ENCODE measurements at places on chromosomes 12 and 14. TPM values are rescaled to one million over a fixed set of nuclear protein-coding genes. Genes with fewer than 3 reads are reported as not detected.

DNA sequence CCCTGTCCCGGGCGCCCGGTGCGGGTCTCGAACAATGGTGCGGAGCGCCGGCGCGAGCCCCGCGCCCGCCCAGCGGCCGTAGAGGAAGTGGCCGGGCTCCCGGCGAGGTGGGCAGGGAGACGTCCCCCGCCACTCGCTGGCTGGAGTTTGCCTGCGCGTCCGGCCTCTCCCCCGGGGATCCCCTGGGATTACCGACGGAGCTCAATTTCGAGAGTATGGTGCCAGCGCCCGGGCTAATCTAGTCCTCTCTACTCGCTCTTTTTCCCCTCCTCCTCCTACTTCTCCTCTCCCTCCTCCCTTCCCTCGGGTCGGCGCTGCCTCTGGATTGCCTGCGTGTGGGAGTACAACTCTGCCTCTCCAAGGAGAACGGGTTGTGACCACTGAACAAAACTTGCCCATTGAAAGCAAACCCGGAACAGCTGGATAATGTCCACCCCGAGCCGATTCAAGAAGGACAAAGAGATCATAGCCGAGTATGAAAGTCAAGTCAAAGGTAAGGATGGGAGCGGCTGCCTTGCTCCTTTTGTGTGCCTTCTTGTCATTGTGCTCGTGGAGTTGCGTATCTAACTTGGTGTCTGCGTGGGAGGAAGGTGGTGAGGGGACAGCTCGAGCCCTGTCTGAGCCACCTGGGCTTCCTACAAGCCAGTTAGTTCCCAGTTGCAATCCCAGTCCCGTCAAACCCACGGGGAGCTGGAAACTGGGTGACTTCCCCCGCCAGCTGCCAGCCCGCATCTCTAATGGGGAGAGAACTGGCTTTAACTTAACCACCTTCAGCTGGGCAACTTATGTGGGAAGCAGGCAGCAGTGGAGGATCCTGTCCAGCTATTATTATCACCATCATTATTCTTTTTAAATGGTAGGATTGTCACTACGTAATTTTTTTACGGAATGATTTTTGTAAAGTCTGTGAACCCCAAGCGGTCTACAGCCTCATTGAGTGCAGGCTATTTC is at the start of gene SRGAP1:
SRGAP1 (plus strand) TSS at position 310 of the 951 bp plus-strand sequence; CDS start at position 427, 117 bp downstream.
- no peak for DNase-seq

DNA sequence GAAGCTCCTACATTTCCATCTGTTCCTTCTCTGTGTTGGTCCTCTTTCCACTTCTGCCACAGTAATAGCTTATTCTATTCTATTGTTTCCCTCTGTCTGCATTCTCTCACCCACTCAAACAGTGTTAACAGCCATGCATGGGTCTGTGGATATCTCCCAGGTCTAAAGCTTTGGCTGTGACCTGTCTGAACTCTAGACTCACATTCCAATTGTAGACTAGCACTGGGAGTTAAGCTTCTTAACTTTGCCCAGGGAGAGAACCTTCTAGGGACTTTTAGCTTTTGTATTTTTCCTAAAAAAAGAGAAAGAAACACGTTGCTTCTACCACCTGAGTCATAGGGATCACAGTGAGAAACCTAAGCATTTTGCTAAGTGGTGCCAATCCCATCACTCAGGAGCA is 36.7 kb downstream of the PTPRR start:
- DNase-seq: no peak

GRCh38 chr12:123042833-123043232 is 62.4 kb downstream of the ARL6IP4 start:
- DNase-seq: no peak

DLGAP5 gene
- total RNA-seq: 12.5 TPM

DNA sequence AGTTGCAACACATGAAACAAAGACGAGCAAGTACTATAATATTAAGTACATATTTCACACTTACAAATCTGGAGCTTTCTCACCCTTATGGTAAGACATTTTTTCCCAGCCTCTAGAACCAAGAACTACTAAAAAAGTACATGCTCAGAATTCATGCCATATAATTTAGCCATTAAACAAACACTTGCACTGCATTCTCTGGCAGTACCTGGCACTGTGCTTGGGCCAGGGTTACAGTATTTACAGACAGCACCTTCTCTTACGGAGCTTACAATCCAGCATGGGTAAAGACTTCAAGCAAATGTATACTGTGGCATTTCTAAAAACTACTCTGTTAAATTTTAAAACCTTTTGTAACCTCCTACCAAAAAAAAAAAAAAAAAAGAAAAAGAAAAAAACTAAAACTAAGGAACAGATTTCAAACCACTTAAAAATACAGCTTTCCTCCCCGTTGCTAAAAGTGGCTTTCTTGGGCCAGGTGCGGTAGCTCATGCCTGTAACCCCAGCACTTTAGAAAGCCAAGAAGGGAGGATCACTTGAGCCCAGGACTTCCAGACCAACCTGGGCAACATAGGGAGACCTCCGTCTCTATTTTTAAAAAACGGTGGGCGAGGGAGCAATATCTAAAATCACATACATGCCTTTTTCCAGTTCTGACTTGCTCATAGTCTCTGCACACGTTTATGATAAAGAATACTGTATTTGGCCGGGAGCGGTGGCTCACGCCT is 956 bp downstream of the GNPTAB start:
- no peak for DNase-seq

TAS2R42 gene
- total RNA-seq: not detected

GRCh38 chr14:54116972-54117371 is 160.3 kb upstream of the BMP4 start:
- DNase-seq: no peak

KLC1 gene
- 285 TPM for total RNA-seq

DNA sequence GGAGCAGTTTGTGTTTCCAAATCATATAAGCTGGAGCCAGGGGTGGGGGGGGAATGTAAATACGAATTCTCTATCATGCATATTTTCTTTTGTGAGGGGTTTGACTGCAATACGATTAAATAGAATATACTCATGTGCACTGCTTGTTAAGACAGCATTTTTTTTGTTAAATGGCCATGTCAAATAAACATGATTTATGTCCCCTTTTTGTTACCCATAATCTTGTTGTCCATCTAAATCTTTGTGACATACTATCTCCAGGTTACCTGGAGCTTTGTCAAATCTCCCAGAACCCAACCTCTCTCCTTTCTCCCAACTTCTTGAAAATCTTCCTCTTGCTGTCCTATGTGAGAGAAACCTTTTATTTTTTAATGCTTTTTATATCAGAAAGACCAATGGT is 233.1 kb downstream of the SLC25A21 start:
- DNase-seq: no peak

ALG10B gene
- total RNA-seq: 2.4 TPM

TC2N gene
- 48.9 TPM for total RNA-seq

DNA sequence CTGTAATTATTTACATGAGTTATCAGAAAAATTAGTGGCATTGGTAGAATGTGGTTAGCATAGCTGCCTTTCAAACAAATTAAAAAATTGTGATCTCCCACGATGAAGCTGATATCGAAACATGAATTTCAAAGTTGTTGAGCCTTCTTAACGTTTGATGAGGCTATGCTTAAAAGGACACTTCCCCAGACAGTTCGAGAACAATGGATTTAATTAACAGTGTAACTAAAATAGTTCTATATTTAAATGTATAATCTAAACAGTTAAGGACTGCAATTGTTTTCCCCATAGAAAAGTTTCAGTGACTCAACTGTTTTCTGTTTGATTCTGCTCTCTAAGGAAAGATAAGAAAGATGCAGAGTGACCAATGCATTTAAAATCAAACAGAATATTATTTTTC is 1.6 kb downstream of the CLEC2B start:
- no peak for DNase-seq

WDR20 gene
- total RNA-seq: 17.4 TPM

KERA gene
- not detected for total RNA-seq

DNA sequence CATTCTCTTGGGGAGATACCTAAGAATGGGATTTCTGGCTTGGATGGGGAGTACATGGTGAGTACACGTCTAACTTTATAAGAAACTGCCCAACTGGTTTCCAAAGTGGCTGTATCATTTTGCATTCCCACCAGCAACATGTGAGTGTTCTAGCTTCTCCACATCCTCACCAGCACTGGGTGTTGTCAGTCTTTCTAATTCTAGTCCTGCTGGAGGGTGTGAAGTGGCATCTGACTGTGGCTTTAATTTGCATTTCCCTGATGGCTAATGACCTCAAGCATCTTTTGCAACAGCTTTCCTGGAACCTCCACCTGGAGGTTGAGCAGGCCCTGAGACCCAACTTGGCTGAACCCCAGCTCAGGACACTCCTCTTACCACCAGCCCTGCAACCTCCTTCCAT is 17.8 kb downstream of the SELPLG start:
- no peak for DNase-seq

DNA sequence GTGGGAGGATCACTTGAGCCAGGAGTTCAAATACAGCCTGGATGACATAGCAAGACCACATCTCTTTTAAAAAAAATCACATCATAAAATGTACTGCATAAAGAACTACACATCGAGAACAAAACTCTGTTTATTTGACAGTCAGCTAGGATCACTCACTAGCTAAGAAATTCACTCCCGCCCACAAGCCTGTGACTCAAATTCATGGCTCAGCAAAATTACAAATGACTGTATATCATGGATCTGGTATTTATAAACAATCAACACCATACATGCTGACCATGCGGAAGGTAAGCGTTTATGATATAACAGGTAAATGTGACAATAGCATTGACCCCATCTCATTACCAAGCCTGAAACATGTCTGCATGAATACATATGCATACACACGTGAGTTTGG is 206.5 kb downstream of the EFCAB11 start:
- no peak for DNase-seq

NOVA1 gene
- not detected for total RNA-seq

- DNase-seq: no peak
These were observed 54.7 kb upstream of the OTOGL start for GRCh38 chr12:80044694-80045046.

GRCh38 chr14:93619176-93619793 is 169.0 kb downstream of the PRIMA1 start:
- no peak for DNase-seq

PAN2 gene
- 10.2 TPM for total RNA-seq

CHMP4A gene
- total RNA-seq: 51.0 TPM

GRCh38 chr12:123761841-123762714 is at the start of gene DNAH10:
DNAH10 (plus strand) TSS chr12:123762301; CDS start chr12:123762337, 36 bp downstream.
- no peak for DNase-seq

GRCh38 chr12:98469109-98469508 is 46.3 kb upstream of the TMPO start:
- DNase-seq: no peak

GRCh38 chr12:67472539-67472938 is 176.0 kb upstream of the DYRK2 start:
- no peak for DNase-seq

DNA sequence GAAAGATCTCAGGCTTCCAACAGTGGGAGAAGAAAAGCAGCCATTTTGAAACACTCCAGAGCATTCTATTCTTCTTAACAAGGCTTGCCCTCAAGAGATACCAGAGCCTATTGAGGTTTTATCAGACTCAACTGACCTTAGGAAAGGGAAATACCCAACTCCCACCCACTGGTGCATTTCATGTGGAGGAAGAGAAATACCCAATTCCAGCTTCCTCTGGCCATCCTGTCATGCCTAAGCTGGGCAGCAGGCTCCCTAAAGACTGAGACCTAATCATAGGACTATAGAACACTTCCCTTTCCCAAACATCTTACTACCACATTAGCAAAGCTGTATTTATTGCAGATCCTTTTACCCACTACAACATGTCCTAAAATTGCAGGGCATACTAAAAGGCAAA is 164.5 kb downstream of the KIF21A start:
- DNase-seq: no peak

- no peak for DNase-seq
These were observed 460.4 kb downstream of the DPF3 start for GRCh38 chr14:72433511-72433910.

DNA sequence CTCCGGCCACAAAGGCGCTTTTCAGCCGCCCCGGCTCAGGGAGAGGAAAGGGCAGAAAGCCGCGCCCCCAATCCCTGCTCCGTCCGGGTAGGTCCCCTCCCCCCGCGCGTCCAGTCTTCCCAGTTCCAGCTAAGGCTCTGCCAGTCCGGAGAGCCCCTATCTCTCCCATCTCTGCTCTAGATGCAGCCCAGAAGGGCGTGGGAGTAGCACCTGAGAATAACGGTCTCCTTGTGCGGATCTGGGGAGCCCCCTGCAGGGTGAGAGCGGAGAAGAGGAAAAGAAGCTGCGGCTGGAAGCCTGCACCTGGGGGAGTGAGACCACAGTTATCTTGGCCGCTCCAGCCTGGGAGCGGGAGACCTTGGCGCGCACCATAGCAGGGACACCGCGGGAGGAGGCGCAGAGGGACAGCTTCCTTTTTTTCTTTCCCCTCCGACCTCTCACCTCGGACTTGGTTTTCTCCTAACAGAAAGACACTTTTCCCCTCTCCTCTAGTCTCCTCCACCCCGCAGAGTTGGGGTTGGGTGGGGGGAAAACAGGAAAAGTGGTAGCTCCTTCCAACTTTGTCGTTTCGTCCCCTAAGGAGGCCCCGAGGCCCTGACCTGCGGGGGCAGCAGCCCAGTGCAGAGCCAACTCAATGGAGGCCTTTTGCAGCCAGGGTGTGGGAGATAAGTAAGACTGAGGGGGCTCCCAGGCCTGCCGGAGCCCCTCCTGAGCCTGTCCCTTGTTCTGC is 2.4 kb downstream of the DHH start:
- DNase-seq: no peak

DNA sequence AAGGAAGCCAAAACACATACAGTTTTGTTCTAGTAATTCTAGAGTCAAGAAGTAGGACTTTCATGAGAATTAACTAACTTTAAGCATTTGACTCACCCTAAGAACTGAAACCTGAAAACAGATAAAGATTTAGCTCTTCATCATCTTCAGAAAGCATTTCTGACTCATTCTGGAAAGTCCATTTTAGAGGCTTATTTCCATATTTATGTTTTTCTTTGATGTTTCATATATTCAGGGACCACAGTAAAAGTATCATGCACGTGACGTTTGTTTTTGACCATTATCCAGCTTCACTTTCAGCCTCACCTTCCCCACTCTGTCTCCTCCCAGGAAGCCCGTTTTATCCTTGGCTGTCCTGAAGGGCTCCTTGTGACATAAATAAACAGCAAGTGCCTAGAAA is 79.2 kb downstream of the MDGA2 start:
- DNase-seq: no peak

GRCh38 chr14:68975667-68976066 is 3.4 kb downstream of the ACTN1 start:
- DNase-seq: no peak

DNA sequence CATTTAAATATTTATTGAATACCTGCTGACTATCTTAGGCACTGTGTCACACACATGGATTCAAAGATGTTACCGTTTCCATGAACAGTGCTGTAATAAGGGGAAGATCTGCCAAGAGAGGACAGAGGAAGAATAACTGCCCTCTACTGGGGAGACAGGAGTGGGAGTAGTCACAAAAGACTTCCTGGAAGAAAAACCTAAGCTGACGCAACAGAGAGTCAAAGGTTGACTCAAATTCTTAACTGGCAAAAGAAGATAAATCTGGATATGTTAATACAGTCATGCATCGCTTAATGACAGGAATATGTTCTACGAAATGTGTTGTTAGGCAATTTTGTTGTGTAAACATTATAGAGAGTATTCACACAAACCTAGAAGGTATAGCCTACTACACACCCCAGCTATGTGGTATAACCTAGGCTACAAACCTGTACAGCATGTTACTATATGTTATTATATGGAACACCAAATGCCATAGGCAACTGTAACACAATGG is 51.5 kb downstream of the DCAF5 start:
- DNase-seq: no peak

HOXC13 gene
- total RNA-seq: not detected

- no peak for DNase-seq
These were observed 47.7 kb upstream of the FAM181A start for GRCh38 chr14:93879362-93879983.
